Regular cardiac myocyte (primary cell): ENCODE measurements at places on chromosomes 12 and 14. TPM values are rescaled to one million over a fixed set of nuclear protein-coding genes. Genes with fewer than 3 reads are reported as not detected.

The RBM19 gene
- 14.9 and 24.7 TPM in 2 replicates for total RNA-seq

The MDGA2 gene
- total RNA-seq: under 0.01 TPM in 1 of 2 replicates, not detected in the other

The MGAT4C gene
- total RNA-seq: under 0.01 TPM in 2 replicates

The RFX4 gene
- total RNA-seq: not detected in 2 replicates

The CCDC85C gene
- 3.7 and 7.7 TPM in 2 replicates for total RNA-seq

The PDE3A gene
- 23.1 and 31.8 TPM in 2 replicates for total RNA-seq

The PLD4 gene
- total RNA-seq: under 0.01 TPM in 1 of 2 replicates, not detected in the other

The GARIN6 gene
- not detected in 2 replicates for total RNA-seq

The CAPS2 gene
- total RNA-seq: 2.9 and 7.0 TPM in 2 replicates

The PRIMA1 gene
- not detected in 2 replicates for total RNA-seq

The LMNTD1 gene
- 0.38 TPM in 1 of 2 replicates, not detected in the other for total RNA-seq

The ZFYVE1 gene
- 10.4 and 13.0 TPM in 2 replicates for total RNA-seq

The RND1 gene
- 0.19 and 0.28 TPM in 2 replicates for total RNA-seq

The KLC1 gene
- total RNA-seq: 230 and 231 TPM in 2 replicates

The ABHD4 gene
- 6.9 and 24.8 TPM in 2 replicates for total RNA-seq

The C12orf50 gene
- total RNA-seq: not detected in 2 replicates

The ENDOU gene
- under 0.01 TPM in 1 of 2 replicates, not detected in the other for total RNA-seq

The FAM90A1 gene
- under 0.01 and 0.28 TPM in 2 replicates for total RNA-seq

The TAS2R43 gene
- 0.19 and 1.4 TPM in 2 replicates for total RNA-seq

The DACT1 gene
- total RNA-seq: 16.9 and 60.9 TPM in 2 replicates

The KLHL33 gene
- under 0.01 and 0.28 TPM in 2 replicates for total RNA-seq

The PIK3C2G gene
- not detected in 2 replicates for total RNA-seq

The SVOP gene
- total RNA-seq: under 0.01 TPM in 1 of 2 replicates, not detected in the other

The ARHGAP9 gene
- total RNA-seq: 0.38 TPM in 1 of 2 replicates, not detected in the other

The PTCSC3 gene
- not detected in 2 replicates for total RNA-seq

The KRT6C gene
- not detected in 2 replicates for total RNA-seq

The NRL gene
- total RNA-seq: 0.56 and 0.77 TPM in 2 replicates

The EML5 gene
- under 0.01 and 0.19 TPM in 2 replicates for total RNA-seq

The SERPINA9 gene
- 0.28 and 0.96 TPM in 2 replicates for total RNA-seq

The MORN3 gene
- 0.56 and 0.58 TPM in 2 replicates for total RNA-seq

The NINJ2 gene
- total RNA-seq: 0.19 and 0.28 TPM in 2 replicates

The DHRS1 gene
- total RNA-seq: 9.0 and 9.9 TPM in 2 replicates

The ETV6 gene
- 2.5 and 3.3 TPM in 2 replicates for total RNA-seq

The SLC4A8 gene
- total RNA-seq: 0.56 and 1.3 TPM in 2 replicates

The NTN4 gene
- 153 and 362 TPM in 2 replicates for total RNA-seq

The LRP1-AS gene
- 0.19 TPM in 1 of 2 replicates, not detected in the other for total RNA-seq

The COQ10A gene
- 3.3 and 5.9 TPM in 2 replicates for total RNA-seq

The VWF gene
- 4.4 and 6.5 TPM in 2 replicates for total RNA-seq

The SAMD15 gene
- 2.5 and 4.2 TPM in 2 replicates for total RNA-seq

The MUCL1 gene
- not detected in 2 replicates for total RNA-seq

The CCDC175 gene
- not detected in 2 replicates for total RNA-seq

The SLC25A47 gene
- under 0.01 TPM in 1 of 2 replicates, not detected in the other for total RNA-seq

The NFE2 gene
- 0.19 TPM in 1 of 2 replicates, not detected in the other for total RNA-seq

The OVCH1 gene
- under 0.01 and 0.28 TPM in 2 replicates for total RNA-seq

The RIPK3 gene
- 0.19 and 0.56 TPM in 2 replicates for total RNA-seq

The BRMS1L gene
- 3.4 and 6.1 TPM in 2 replicates for total RNA-seq

The SLC38A4 gene
- 0.28 and 1.7 TPM in 2 replicates for total RNA-seq

The FOXA1 gene
- total RNA-seq: not detected in 2 replicates
